ENCODE measurements at places on chromosomes 7 and 10.

- peak; percentile 38 for DNase-seq
Observed at GRCh38 chr10:15427843-15428414, 56.8 kb upstream of the FAM171A1 start.

DNA sequence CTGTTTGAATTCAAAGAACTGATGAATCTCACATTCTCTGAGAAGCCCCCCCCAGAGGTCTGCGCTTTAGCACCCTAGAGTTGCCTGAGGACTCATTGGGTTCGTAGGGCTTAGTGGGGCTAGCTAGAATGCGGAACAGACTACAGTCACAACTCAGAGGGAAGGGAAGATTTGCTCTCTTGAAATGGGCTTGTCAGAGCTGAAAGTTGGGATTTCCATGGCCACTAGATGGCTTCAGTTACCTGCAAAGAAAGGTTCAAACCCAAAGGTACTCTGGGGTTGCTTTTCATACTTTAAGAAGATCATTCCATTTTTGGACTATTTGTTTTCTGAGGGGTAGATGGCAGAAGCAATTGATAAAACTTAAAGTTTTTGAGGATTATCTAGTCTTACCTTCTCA, 205.0 kb downstream of the BBS9 start:
- no peak for DNase-seq

GRCh38 chr7:55521917-55522902, 50.1 kb downstream of the VOPP1 start:
- DNase-seq, result no peak

GRCh38 chr7:95157381-95157780, 167.0 kb downstream of the PON1 start:
- DNase-seq, result no peak

GRCh38 chr10:47300429-47300931, 483 bp downstream of the GDF10 start:
- no peak for DNase-seq

- DNase-seq, result no peak
Observed at GRCh38 chr10:124423813-124424212, 5.1 kb upstream of the OAT start.

DNA sequence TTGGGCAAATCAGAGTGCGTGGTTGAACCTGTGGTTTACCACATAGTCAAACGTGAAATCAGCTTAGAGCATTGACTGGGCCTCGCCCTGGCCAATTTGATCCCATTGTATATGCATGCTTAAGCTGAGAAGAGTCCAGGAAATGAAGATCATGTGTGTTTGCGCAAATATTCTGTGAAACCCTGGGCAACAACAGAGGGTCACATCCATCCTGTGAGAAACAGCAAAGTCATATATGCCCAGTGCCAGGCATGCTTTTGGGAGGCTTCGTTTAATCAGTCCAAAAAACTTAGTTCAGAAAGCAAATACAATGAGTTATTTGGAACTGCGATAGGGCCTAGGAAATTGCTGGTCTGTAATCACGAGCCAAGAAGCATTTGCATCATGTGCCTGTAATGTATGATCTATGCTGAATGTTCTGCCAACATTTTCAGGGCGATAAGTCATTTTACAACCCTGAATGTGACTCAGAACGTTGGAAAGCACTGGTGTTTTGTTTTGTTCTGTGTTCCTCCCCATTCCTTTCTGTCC, 412.1 kb upstream of the CELF2 start:
- DNase-seq, result no peak

DNA sequence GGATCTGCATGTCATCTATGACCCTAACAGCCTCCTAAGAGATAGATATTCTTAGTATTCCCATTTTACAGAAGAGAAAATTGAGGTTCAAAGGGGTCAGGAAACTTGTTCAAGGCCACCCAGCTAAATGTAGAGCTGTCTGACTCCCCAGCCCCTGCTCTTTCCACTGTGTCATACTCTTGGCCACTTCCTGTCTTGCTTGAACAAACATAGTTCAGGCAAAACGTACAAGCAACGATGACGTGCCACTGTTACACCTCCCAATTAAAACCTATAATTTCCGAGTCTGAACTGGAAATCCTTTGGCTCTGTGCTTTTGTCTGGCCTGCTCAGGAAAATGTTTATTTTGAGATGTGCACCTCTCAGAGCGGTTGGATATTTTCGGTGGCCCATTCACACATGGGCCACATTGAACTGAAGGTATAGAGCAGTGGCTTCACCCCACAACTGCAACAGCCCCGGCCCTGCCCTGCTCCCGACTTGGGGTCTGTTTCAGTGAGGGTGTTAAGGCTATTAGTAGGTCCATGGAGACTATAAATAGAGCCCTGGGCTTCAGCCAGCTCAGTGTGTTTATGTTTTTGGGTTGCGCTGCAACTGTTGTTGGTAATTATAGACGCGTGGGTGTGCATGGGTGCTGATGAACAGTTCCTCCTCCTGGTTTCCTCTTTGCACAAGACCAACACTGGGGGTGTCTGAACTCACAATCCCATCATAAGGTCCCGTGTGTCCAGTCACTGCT, 172.3 kb upstream of the ADO start:
- peak; percentile 69 for DNase-seq

Data from GM13976 (cell line).